ENCODE measurements at places on chromosomes 5 and 9.

DNA sequence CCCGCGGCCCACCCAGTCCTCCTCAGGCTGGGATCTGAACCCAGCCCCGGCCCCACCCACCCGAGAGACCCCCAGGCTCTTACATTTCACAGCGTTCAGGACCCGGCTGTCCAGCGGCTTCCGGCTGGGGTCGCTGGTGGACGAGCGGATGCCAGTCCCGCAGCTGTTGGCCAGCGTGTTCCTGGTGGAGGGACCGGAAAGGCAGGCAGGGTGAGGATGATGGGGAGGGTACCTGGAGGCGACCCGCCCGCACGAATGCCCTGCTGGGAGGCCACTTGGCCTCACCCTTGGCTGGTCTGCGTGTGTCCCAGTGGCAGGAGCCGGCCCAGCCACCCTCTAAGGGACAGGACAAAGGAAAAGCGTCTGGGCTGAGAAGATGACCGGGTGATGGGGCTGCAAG is 51.9 kb upstream of the UBAC1 start:
- DNase-seq = no peak

GRCh38 chr5:11072076-11072475 is 311.0 kb upstream of the DAP start:
- DNase-seq = no peak

GRCh38 chr9:93864032-93864431 is 91.1 kb downstream of the BARX1 start:
- DNase-seq = no peak

DNA sequence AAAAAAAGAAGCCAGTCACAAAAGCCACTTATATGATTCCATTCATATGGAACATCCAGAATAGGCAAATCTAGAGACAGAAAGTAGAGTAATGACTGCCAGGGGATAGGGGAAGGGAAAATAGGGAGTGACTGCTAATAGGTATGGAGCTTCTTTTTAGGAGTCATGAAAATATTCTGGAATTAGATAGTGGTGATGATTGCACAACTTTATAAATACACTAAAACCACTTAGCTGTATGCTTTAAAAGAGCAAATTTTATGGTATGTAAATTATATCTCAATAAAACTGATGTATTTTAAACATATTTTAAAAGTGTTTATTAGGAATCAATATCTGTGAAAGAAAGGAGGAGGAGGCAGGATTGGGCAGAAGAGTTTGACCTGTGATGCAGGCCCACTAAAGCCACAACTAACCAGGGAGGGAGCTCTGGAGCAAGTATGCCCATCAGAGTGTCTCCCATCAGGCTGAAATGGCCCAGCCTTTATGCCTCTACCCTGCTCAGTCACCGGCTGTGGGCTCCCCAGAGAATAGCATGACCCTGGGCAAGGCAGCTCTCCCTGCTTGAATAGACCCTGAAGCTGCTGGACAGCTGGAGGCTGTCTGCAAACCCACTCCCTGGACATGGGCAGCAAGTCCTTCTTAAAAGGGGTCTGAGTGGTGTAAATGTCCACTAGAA is 96.0 kb upstream of the SLC44A1 start:
- no peak for DNase-seq

- no peak for DNase-seq
Measured at GRCh38 chr9:88800329-88800682, 191.0 kb upstream of the S1PR3 start.

DNA sequence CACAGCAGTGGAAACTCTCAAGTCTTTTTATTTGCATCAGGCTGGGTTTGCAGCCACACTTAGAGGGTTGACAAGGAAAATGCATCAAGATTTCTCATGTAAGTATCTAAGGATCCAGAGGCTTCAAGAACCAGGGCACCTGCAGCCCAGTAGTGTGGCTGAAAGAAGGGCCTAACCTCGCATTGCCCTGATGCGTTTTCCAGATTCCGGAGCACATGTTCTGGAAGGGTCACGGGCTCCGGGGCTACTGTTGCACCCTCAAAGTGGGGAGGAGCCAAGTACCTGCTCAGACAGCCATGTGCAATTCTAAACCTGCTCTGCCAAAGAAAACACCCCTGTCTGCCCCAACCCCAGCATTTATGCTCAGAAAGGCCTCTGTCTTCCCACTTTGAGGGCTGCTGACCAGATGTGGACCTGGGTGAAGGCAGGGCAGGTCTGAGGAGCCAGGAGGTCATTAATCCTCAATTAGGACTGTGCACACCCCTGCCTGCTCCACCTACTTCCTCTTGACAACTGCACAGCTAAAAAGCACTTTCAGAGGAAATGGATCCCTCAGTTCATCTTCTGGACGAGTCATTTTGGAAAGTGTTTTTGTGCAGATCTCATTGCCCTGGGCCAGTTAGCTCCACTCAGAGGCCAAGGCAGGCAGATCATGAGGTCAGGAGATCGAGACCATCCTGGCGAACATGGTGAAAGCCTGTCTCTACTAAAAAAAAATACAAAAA is 110.7 kb downstream of the SAXO1 start:
- no peak for DNase-seq

- DNase-seq = no peak
Measured at GRCh38 chr5:142572006-142572405, 113.9 kb downstream of the FGF1 start.

GRCh38 chr9:120694559-120694958 is 19.7 kb downstream of the MEGF9 start:
- no peak for DNase-seq

DNA sequence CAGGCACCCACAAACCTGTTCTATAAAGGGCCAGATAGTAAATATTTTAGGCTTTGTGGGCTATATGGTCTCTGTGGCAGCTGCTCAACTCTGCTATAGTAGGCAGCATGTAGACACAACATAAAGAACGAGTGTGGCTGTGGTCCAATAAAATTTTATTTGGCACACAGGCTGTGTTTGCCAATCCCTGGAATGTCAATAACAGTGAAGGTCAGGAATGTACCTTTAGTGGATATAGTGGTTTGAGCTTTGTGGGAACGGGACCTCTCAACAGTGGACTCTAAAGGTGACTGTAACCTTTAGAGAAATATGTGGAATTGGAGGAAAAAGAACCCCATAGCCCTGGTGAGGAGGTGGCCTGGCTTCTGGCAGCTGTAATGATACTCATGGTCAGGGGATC is 145.2 kb downstream of the MAST4 start:
- no peak for DNase-seq

- DNase-seq = no peak
Measured at GRCh38 chr5:34775886-34776285, 63.1 kb upstream of the TTC23L start.

DNA sequence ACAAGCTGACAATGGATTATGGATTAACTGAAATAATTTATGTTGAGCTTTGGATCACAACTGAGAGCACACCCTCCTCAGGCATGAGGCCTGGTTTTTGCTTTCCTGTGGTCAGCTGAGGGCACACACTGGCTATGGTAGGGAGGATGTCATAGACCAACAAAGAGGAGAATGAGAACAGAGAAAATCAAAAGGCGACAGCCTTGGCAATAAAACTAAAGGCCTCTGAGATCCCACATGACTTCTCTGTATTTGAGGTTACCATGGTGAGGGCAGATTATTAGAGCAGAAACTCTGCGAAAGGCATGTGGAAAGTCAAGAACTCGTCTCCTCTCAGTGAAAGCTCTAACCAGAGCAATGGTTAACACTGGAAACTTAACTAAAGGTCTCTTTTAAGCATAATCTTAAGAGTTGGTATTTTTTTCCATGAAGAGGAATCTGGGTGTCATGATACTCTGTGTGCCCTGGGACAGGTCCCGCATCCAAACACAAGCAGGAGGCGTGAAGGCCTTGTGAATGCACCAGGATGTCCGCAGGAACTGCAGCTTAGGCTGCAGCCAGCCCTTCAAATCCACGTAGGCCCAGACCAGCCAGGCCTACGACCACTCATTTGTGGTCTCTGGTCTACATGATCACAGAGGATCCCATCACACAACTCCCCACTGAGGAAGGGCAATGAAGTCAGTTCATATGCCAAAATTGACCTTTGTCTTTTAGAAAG is 12.4 kb upstream of the MEIKIN start:
- DNase-seq = no peak

DNA sequence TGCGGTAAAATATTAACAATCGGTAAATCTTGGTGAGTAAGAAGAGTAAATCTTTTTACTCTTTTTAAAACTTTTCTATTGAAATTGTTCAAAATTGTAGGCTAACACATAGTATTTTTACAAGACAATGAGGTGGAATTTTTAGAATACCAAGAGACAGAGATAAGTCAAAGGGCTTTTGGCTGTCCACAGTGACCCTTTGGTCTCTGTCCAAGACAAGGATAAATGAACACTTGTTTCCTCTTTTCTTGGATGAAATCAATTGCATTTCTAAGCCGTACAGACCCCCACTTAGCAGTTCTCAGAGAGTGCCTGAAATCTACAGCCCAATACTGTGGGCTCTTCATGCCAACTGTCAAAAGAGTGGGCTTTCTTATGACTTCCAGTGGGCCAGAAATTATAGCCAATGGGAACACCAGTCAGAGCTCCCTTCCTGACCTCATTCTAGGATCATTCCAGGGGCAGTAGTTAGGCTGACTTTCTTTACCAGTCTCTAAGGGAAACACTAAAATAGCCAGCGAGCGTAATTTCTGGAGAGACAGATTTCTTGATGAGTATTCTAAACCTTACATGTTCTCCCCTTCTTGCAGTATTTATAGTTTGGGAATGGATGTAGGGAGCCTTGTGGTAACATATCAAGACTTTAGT is 74.1 kb downstream of the GALNT10 start:
- DNase-seq = no peak

- DNase-seq = no peak
Measured at GRCh38 chr9:91186632-91187108, 175.0 kb downstream of the AUH start.

- DNase-seq = no peak
Measured at GRCh38 chr9:128909859-128910258, 10.9 kb upstream of the PHYHD1 start.

DNA sequence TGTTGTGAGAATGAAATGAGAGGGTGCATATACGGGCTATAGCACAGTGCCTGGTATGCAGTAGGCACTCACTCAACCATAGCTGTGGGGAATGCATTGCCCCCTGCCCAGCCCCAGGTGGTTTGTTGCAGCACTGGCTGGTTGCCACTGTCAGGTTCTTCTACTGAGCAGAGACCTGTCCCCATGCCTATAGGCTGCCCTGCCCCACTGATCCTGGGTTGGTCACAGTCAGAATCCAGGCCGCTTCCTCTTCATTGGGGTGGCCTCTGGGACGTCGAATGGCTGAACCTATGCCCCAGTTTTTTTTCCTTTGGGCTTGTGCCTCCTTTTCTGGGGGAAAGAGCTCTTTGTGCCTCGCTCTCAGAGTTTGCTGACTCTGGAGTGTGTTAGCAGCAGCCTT is 74.6 kb downstream of the RGS3 start:
- DNase-seq = no peak

- no peak for DNase-seq
Measured at GRCh38 chr5:65059681-65060598, 291.2 kb downstream of the CWC27 start.

- no peak for DNase-seq
Measured at GRCh38 chr5:102750151-102750834, 4.8 kb upstream of the PAM start.

GRCh38 chr9:34716711-34717110 is 6.8 kb upstream of the CCL21 start:
- no peak for DNase-seq

DNA sequence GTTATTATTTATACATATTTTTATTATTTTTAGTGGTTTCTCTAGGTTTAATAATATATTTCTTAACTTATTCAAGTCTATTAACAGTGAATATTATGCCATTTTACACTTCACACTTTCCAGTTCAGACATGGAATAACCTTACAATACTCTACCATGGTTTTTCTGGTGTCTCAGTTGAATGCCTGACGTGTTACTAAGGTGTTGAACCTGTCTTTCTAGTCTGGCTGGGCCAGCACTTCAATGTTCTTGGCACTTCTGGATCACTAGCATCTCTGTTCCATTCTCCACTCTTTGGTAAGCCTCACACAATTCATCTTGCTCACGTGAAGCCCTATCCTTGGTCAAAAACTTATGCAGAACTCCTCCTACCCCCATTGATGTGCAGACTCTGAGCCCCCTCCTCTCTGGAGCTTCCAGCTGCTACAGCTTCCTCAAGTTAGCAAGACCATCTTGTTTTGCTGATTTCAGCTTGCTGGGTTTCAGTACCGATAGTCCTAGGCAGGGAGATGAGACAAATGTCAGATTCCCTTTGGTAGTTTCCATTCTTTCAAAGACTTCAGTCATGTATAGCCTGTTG is 243.1 kb downstream of the FBXO4 start:
- no peak for DNase-seq

GRCh38 chr5:81924442-81924841 is 47.4 kb upstream of the ATG10 start:
- no peak for DNase-seq

DNA sequence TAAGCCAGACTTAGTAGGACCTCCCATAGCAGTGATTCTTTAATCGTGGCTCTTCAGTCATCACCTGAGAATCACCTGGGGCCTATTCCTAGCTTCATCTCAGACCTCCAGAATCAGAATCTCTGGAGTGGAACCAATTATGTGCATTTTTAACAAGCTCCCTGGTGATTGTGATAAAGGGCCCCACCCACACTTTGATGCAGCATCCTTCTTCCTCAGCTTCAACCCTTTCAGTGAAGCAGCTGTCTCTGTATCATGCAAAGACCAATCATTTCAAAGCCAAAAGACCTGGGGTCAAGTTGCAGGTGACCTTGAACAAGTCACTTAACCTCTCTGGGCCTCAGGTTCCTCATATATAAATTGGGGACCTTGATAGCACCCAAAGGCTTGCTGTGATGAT is 17.1 kb downstream of the FBXO10 start:
- no peak for DNase-seq

- no peak for DNase-seq
Measured at GRCh38 chr9:37902131-37902530, 1.8 kb downstream of the SLC25A51 start.

- DNase-seq = no peak
Measured at GRCh38 chr9:17795744-17796143, 216.9 kb downstream of the SH3GL2 start.

All from stimulated activated CD8-positive, alpha-beta memory T cell treated with anti-CD3 and anti-CD28 coated beads, Interleukin-4, amount 100 ng/mL, for 1 hour (primary cell).